ENCODE measurements at places on chromosomes 2 and 18.

GRCh38 chr2:37361216-37361815 is 16.9 kb downstream of the QPCT start:
- no peak for DNase-seq

DNA sequence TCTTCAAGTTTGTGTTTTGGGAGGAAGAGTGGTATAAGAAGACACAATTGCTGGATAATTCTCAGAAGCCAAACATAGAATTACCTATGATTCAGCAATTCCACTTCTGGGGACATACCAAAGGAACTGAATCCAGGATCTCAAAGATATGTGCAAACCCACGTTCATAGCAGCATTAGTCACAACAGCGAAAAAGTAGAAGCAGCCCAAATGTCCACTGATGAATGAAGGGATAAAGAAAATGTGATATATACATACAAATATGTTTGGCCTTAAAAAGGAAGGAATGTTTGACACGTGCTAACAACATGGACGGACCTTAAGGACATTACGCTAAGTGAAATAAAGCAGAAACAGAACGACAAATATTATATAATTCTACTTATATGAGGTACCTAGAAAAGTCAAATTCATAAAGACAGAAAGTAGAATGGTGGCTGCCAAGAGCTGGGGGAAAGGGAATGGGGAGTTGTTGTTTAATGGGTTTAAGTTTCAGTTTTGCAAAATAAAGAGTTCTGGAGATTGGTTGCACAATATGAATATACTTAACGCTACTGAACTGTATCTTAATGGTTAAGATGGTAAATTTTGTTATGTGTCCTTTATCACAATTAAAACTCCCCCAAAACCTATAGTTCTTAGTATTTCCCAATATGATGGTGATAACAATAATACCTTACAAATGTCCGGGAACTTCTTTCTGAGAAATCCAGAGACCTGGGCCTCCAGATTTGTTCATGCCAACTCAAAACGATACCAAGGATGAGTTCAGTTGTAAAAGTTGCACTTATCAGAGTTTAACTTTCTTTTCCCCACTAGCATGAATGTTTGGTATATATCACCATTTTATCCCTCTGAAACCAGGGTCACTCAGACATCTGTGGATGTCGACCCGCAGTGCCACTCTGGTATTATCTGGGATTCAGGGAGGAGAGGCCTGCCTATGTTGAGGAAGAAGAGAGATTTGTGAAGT is 33.7 kb upstream of the WIPF1 start:
- no peak for DNase-seq

GRCh38 chr18:22552254-22552653 is 134.5 kb upstream of the CTAGE1 start:
- no peak for DNase-seq

DNA sequence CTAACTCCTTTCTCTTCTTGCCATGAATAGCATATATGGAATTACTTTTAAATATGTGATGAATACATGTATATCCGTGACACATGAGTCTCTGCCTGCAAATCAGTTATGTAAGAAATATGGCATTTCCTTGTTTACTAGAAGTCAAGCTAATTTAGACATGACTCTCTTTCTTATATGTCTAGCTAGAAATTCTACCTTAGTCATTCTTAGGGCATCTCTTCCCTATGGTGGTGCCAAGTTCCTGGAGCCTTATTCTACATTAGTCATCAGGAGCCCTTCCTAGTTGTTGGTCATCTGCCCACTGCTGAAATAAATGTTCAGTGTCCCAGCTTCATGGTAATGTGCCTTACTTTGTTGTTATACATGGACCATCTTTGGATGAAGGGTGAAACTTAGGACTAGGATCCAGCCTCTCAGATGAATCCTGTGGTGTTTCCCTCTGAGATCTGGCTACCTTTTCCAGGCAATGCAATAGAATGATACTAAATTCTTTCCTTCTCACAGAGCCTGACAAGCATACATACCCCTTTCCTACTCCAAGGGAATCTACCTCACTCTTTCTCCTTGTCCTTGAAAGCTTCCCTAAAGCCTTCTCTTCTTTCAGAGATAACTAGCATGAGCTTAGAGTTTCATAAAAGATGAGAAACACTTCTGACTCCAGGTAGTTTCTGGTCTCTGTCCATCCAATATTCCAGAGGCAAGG is 415.3 kb upstream of the VWC2L start:
- no peak for DNase-seq

- no peak for DNase-seq
Measured at GRCh38 chr2:138950486-138950885, 170.3 kb upstream of the NXPH2 start.

GRCh38 chr18:5868218-5868854 is 27.0 kb downstream of the TMEM200C start:
- DNase-seq: no peak

DNA sequence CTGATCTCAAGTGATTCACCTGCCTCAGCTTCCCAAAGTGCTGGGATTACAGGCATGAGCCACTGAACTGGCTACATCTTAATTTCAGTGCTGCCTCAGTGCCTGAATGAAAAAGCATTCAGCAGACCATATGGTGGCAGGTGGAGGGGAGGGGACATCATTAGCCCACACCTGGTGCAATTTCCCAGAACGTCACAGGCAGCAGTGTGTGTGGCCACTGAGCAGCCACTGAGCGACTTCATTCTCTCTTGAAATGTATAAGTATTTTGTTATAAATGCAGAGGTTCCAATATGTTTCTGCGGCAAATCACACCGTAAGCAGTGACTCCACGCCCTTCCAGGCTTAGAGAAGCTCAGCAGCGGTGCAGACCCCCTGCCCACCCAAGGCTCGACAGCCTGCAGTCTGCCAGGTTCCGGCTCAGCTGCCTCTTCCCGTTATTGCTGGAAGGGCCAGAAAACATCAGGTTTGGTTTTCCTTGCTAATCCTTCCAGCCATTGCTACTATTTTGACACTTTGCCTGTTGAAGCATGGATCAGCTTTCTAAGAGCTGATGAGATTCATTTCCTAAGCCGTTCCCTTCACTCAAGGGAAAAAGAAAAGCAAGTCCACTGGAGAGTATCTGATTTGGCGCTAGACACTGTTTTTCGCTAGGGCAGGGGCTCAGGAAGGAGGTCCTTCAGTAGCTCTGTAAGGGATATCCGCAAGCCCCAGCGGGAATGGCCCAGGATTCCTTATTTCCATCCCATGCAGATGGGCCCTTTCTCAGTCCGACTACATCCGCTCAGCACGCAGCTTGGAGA is 250.7 kb downstream of the VAPA start:
- DNase-seq: no peak

DNA sequence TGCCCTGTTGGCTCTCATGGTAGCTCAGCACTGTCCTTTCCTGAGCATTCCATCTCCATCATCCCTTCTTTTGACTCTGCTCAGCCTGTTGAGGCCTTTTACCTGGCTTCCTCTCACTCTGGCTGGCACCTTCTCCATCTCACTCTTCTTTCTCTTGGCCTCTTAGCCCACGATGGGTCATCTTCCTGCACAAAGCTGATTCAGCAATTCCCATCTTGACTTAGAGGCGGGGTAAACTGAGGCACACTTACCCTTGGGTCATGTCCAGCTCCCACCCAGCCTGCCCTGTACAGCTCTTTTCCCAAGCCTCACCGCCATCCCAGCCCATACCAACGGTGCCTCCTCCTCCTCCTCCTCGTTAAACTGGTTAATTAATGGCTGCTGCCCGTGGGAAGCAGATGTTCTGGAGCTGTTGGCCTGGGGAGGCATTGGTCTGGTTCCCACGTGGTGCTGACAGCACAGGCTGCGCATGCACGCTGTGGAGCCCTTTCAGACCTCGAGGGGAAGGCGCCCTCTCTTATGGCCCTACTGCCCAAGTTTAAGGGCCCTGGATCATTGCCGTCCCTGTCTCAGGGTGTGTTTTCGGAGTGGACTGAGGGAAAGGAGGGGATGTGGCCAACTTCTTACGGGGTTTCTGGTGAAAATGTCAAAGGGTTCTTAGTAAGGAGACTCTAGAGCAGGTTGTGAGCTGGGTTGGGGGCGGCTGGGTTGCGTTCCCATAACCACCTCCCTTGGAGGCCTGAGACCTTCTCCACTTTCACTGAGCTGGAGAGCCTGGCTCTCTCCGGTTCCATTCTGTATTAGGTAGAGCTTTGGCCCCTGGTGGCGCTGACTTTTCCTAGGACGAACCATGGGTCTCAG is 10.9 kb downstream of the WNT10A start:
- DNase-seq: no peak

GRCh38 chr2:86518481-86518880 is 44.8 kb downstream of the CHMP3 start:
- DNase-seq: peak; percentile 7

GRCh38 chr2:175218551-175218950 is 37.0 kb upstream of the ATP5MC3 start:
- DNase-seq: no peak

DNA sequence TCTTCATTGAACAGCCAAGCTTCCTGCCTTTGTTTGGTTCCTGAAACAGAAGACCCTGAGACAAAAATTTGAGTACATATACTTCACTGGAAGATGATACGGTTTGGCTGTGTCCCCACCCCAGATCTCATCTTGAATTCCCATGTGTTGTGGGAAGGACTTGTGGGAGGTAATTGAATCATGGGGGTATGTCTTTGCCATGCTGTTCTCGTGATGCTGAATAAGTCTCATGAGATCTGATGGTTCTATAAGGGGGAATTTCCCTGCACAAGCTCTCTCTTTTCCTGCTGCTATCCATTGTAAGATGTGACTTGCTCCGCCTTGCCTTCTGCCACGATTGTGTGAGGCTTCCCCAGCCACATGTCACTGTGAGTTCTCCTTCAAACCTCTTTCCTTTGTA is 76.5 kb downstream of the BABAM2 start:
- DNase-seq: no peak

- DNase-seq: no peak
Measured at GRCh38 chr18:3651266-3651665, 201.3 kb downstream of the TGIF1 start.

GRCh38 chr2:235605312-235606003 is 111.6 kb downstream of the AGAP1 start:
- peak; percentile 63 for DNase-seq

DNA sequence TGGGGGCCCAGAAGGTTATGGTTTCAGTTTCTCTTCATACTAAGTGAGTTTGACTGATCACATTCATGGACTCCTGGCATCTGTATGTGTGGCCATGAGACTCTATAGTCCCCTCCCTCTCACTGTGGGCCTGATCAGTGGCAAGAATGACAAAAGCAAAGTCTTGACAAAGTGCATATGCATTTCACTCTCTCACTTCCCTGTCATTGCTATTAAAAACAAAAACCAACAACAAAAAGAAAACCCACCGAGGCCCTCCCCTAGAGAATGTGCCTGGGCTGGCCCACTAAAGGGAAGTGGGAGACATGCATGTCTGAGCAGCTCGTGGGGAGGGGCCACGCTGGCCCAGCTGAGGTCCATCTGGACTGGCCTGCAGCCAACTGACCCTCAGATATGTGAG is 600.1 kb upstream of the RAB6C start:
- DNase-seq: no peak

DNA sequence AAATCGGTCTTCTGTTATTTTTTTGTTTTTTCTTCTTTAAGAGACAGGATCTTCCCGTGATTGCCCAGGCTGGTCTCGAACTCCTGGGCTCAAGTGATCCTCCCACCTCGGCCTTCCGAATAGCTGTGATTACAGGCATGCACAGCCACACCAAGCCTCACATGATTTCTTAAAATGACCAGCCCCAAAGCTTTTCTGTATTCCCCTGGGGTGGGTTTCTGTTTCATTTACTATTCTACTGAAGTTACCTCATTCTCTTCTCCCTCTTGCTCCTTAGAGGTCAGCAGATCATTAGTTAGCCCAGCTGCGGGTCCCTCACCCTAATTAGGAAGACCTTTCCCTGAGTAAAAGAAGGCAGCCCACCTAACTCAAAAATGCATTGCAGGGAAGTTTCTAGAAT is 27.6 kb downstream of the SLC1A4 start:
- no peak for DNase-seq

GRCh38 chr2:200730302-200730701 is 81.4 kb upstream of the BZW1 start:
- DNase-seq: no peak

DNA sequence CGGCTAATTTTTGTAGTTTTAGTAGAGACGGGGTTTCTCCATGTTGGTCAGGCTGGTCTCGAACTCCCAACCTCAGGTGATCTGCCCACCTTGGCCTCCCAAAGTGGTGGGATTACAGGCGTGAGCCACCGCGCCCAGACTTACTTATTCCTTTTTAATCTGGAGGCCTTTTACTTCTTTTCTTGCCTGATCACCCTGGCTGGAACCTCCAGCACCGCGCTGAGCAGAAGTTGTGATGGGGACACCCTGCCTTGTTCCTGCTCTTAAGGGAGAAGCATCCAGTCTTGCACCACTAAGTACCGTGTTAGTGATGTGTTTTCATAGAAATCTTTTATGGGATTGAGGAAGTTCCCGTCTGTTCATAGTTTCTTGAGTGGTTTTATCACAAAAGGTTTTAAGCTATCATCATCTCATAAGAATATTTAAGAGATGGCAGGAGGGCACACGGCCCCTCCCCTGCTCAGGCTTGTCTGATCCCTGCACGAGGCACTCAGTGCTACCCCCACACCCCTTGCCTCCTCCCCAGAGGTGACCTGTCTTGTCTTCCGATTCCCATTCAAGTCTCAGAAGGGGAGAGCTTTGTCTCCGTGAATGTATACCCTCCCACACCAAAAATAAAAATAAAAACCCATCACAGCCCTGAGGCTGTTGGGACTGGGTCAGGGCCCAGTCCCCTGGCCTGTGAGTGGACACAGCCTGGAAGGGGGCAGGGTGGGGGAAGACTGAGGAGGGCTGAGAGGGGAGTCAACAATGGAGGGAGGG is 65.3 kb upstream of the SMAD7 start:
- DNase-seq: no peak

- no peak for DNase-seq
Measured at GRCh38 chr2:9697909-9698308, 67.1 kb upstream of the YWHAQ start.

- DNase-seq: no peak
Measured at GRCh38 chr2:220006152-220006621, 378.8 kb downstream of the SLC4A3 start.

DNA sequence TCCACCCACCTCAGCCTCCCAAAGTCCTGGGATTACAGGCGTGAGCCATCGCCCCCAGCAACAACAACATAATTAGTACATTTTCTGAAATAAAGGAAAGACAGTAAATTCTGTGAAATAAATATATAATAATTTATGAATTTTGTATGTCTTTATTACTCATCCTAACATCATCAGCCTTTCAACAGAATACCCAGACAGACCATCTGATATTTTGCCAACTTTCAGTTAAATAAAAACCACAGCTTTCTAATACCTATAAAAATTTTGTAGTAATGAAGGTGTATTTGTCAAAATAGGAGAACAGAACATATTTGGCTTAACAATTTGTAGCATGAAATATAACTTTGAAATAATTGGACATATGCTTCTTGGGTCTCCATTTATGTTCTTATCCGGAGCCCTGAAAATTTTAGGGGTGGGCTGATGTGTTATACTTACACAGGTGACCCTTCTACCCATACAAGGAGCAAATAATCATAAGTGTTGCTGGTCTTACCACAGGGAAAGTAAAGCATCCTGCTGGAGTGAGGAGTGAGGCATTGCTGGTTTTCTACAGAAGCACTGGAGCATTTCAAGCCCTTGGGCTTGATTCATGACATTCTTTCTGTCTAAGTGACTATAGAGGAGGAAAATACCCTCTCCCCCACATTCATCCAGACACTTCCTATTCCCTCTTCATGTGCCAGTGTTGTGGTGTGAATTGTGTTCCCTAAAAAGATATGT is 99.3 kb downstream of the SPOPL start:
- DNase-seq: no peak
